ENCODE measurements at places on chromosomes 13 and 19. TPM values are rescaled to one million over a fixed set of nuclear protein-coding genes. Genes with fewer than 3 reads are reported as not detected.

The UQCR11 gene
- 150 TPM for total RNA-seq

DNA sequence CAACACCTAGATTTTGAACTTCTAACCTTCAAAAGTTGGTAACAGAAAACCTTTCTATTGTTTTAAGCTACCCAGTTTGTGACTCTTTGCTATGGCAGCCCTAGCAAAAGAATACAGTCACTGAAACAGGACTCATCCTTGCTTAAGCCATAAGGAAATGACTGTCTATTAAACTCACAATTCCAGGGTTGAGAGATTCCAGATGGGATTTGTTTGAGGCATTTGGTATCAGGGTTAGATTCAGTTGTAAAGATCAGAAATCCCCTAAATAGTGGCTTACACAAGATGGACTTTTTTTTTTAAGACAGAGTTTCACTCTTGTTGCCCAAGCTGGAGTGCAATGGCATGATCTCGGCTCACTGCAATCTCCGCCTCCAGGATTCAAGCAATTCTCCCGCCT lies 41.1 kb upstream of the RGCC start:
- DNase-seq: no peak

DNA sequence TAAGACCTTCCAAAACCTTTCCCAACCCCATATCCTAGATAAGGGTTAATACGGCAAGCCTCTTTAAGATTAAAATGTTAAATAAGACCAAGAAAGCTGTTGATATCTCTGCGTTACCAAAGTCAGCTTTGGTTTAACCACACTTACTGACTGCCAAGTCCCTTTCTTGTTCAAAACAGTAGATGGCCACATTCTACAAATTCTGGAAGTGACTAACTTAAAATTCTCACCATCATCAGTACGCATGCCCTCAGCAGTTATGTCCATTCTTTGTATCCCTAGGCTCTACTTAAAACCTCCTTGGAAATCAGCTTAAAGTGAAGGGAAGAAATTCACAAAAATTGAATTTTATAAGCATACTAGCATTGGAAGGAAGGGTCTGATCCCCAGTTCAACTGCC lies 23.6 kb downstream of the SOHLH2 start:
- no peak for DNase-seq

DNA sequence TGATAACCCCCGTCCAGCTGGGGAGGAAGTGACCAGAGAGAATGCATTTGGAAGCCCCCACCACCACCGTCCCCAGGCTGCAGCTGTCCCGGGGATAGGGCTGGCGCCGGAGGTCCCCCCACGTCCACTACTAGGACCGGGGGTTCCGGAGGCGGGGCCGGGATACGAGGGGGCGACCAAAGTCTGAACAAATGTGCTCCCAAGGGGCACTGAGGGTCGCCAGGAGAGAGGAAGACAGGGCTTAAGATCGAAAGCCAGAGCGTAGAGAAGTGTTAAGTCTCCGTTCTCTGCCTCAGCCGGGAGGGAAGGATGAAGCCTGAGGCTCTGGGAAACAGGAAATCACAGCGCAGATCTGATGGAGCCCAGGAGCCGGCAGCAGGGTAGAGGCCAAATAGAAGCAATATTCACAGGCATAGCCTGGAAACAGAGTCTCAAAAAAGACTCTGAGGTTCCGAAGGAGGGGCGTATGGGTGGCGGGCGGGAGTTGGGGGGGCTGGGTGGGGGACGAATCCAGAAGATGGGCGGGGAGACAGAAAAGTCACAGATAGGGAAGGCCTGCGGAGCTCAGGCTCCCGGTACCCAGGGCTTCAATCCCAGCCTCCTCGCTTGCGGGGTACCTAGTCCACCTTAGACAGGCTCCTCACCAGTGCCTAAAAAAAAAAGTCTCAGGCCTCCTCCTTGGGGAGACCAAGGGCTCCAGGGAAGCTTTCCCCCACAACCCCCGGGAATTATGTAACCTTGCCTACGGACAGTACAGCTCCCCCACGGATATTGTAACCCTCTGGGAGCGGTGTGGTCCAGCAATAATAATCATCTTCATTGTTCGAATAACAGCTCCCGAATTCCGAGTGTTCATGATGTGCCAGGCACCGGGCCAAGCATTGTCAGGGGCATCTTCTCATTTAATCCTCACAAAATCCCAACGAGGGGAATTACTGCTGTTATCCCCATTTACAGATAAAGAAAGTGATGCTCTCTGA lies 1.1 kb upstream of the ERF start:
- DNase-seq: peak; percentile 91

GRCh38 chr19:46783670-46784069 lies 4.7 kb downstream of the SLC1A5 start:
- DNase-seq: no peak

- no peak for DNase-seq
These were observed 1395.7 kb downstream of the OLFM4 start for GRCh38 chr13:54424344-54424743.

The ABCC4 gene
- total RNA-seq: 95.1 TPM

The BICRA gene
- total RNA-seq: 3.8 TPM

DNA sequence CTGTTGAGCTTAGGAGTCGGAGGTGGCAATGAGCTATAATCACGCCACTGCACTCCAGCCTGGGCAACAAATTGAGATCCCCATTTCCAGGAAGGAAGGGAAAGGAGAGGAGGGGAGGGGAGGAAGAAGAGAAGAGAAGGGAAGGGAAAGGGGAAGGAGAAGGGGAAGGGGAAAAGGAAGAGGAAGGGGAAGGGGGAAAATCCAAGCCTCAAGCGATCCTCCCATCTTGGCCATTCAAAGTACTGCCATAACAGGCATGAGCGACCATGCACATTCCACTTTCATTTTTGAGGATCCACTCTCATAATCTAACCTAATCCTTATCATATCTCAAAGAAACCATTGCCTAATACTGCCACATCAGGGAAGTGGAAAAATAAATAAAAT lies 14.9 kb downstream of the ZNF443 start:
- no peak for DNase-seq

The HS6ST3 gene
- 0.03 TPM for total RNA-seq

DNA sequence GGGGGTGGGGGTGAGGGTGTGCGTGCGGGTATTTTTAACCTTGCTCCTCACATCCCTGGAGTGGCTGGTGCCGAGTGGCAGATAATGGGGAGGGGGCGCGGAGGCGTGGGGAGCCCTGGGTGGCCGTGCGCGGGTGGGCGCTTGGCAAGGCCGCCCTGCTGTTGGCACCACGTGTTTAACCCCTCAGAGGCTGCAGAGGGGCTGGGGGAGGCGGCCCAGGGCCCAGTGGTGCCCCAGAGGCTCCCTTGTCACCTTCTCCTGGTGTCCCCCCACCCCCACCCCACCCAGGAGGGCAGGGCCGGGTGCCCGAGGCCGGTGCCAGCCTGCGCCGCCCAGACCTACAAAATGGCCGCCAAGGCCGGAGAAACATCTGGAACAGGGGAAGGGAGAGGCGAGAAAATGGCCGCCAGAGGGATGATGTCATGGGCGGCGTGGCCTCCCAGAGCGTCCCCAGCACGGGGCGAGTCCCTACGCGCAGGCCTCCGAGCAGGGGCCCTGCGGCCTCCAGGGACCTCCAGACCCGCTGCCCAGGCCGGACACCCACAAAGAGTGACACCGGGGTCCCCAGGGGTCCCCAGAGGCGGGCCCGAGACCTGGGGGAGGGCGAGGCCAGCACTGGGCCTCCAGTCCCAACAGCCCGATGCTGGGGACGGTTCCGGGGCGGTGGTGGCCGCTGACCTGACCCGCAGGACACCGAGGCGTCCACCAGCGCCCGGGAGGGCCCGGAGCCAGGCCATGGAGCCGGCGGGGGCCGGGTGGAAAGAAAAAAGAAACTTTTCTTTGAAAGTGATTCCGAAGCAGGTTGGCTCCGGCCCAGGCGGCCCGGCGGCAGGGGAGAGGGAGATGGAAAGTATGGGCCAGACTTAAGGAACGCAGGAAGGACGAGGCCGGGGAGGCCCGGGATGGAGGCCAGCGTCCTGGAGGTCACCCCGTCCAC lies 38.2 kb downstream of the NFIC start:
- no peak for DNase-seq

DNA sequence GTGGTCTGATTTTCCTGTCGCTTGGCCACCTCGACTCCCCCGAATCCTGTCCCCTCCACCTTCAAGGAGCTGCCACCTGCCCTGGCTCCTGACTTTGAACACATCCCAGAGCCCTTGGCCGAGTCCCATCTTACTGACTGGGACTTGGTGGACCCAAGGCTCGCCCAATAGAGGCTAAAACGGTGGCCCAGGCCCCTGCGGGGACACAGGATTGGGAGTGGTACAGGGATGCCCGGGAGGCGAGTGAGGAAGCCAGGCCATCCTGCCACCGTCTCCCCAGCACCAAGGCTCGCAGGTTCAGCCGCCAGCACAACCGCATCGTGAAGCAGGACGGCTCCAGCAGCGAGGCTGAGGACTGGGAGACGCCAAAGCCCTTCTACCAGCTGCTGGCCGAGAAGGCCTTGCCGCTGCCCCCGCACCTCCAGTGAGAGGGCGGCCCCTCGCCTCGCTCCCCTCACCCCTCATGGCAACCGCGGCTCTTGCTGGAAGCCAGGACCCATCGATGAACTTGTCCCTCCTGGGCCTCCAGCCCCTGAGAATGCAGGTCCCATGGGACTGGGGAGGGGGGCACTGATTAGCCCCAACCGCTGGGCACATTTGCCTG lies 5.3 kb downstream of the SIX5 start:
- no peak for DNase-seq

DNA sequence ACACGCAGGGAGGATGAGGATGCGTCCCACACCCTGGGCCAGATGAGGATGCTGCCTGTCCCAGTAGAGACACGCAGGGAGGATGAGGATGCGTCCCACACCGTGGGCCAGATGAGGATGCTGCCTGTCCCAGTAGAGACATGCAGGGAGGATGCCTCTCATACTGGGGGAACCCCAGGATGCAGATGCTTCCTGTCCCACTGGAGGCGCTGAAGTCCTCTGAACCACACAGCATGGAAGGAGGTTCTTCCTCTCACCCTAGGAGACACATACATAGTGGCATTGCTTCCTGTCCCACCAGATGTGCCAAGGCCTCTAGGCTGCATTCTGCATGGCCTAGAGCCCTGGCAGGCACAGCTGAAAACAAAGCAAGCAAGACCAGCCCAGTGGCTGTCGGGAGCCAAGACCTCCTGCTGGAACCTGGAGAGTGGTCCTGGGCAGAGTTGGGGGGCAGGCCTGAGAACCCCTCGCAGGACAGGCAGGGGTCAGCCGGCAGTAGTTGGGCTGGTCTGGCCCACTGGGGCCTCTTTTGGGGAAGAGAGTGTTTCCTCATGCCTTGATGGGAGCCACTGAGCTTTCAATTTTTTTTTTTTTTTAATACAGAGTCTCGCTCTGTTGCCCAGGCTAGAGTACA lies 4.3 kb downstream of the HPN start:
- peak; percentile 56 for DNase-seq

GRCh38 chr19:52028780-52029123 lies 573 bp upstream of the ZNF614 start:
- DNase-seq: no peak

GRCh38 chr19:45294291-45295029 lies 28.2 kb downstream of the CKM start:
- DNase-seq: no peak

DNA sequence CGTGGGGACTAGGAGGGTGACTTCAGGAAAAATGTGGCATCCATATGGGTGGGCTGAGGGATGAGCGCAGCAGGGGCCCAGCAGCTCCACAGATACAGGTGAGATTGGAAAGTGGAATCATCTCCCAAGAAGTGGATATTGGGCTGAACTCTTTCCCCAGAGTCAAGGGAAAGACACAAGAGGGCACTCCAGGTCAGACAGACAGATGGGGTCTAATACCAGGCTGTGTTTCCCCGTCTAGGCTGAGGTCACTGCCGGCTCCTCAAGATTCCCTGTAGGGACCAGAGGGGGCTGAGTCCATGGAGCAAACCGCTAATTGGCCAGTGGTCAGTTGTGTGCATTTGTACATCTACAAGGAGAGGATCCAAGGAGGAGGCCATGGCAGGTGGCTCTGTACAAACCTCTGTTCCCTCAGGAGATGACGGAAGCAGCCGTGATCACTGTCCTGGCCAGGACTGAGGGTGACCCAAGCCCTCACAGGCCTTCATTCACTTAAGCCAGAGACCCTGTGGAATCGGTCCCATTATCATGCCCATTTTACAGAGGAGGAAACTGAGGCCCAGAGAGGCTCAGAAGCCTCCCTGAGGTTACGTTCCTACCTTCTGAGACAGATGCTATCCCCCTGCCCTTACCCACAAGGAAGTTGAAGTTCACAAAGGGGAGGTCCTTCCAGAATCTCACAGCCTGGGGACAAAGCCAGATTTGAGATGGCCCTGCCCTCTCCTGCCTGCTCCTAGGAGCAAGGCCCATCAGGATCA lies 14.9 kb upstream of the IGLON5 start:
- DNase-seq: peak; percentile 43

GRCh38 chr13:46134961-46135522 lies 30.2 kb upstream of the CPB2 start:
- DNase-seq: peak; percentile 80
